ENCODE measurements at places on chromosomes 3 and 15.
A peak's percentile ranks its signal among the peaks of the same experiment; 100 is the strongest.

DNA sequence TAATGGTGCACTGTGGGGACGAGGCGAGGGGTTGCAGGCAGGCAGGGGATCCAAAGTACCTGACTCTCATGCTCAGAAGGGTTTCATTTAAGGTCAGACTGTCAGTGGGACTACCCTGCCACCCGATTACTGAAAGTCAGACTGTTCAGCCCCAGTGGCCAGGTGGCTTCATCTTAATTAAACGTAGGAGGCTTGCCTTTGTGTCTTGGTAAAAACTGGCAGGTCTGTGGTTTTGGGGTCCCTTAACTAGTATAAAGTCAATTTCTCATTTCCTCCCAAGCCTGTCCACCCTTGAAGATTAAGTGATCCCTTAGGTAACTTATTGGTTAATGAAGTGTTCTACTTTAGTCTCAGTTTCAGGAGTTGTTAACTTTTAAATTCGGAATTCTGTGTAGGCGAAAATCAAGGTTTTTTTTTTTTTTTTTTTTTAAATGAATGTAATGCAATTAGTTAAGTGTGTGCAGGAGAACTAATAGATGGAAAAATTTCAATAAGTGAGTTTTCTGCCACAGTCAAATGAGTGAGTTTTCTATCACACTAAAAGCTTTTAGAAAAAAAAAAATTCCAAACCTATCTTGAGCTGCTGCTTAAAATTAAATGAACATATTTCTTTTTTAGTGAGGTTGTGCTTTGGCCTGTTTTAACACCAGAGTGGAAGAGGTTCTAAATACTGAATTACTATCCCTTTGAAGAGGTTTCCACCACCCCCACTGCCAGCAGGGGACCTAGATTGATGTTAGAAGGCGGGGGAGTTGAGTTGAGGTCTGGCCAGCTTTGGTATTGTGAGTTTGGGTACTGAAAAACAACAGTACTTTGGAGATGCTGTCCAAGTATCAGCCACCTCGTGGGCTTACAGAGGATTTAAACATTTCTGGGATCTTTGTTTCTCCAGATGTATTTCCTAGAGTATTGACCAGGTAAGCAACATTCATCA is 15.2 kb downstream of the ITPR1 start:
- DNase-seq = peak; percentile 62

DNA sequence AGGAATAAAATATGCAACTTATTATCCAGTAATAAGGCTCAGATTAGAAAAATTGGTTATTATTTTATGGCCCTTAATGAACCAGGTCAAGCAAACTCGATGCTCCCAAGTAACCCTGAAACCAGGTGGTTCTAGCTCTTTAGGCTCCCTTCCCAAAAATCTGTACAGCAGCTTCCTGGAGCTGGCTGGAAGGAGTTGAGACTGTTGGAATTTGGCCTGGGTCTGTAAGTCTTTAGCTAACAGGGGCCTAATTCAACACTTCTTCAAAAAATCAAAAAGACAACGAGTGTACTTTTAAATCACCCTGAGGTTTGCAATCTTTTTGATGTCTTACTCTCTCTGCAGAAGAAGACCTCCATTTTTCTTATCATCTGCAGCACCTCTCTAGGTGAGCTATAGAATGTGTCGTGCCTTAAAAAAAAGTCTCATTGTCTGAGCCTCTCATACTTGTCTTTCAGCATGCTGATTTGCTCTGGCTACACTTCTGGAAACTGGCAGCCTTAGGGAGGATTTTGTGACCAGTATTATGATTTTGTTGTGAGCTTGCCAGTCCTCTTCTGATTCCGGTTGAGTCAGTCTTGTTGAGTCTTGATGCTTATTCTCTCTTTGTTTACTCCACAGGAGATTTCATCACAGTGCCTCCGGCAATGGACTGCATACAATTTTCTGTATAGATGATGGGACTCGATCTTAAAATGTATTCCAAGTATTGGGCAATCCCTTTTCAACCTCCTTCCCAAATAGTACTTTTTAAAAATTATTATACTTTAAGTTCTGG is 235.0 kb upstream of the KBTBD8 start:
- no peak for DNase-seq

- DNase-seq = peak; percentile 63
Measured at GRCh38 chr15:45715528-45715927, 80.7 kb downstream of the SQOR start.

- DNase-seq = peak; percentile 72
Measured at GRCh38 chr3:119679874-119680273, 2.7 kb upstream of the COX17 start.

GRCh38 chr15:40927873-40928806 is 1.0 kb upstream of the DLL4 start:
- no peak for DNase-seq

- no peak for DNase-seq
Measured at GRCh38 chr3:149016669-149017541, 25.6 kb downstream of the GYG1 start.

DNA sequence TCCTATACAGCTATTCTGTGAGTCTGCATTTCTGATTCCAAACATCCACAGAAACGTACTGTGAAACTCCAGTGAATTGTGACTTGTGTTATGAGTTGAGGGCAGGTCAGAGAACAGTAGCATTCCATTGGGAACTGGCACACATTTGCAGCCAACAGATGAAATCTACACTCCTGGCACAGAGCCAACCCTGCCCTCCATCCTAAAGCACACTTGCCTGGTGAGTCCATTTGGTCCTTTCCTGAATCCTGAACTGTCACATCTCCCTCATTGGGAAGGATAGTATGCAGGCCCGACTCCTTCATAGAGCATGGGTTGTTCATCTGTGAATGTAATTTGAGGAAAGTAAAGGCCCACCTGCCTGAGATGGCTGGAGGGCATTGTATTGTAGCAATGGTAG is 314.3 kb upstream of the RASGRP1 start:
- DNase-seq = no peak

GRCh38 chr3:170651260-170651845 is 65.5 kb upstream of the SLC7A14 start:
- no peak for DNase-seq

DNA sequence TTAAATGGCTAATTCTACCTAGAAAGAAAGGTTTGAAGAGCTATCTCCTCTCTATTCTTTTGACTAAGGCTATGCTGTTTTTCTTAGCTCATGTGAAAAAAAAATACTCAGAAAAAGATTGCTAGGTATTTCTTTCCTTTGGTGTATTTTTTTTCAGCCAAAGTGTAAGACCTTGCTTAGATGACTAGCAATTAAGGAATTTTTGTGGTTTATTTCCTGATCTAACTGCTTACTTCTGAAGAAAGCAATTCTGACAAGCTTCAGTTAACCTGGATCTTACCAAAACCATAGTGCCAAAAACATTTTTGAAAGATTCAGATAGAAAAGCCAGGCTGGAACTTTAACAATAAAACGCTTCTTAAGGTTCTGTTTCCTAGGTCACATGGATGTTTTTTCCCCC is 315.6 kb downstream of the SOX2 start:
- DNase-seq = no peak

- DNase-seq = no peak
Measured at GRCh38 chr15:88950600-88951160, 37.5 kb upstream of the MFGE8 start.

DNA sequence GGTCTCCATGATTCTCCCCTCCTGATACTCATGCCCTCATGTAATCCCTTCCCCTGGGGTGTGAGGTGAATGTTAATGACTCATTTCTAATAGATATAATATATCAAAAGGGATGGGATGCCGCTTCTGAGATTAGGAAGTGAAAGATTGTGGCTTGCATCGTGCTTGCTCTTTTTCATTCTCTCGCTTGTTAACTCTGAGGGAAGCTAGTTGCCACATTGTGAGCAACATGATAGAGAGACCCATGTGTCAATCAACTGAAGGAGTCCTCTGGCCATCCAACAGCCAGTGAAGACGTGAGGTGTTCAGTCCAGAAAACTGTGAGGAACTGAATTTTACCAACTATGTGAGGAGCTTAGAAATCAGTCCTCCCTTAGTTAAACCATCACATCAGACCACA is 28.9 kb upstream of the DRD3 start:
- no peak for DNase-seq

DNA sequence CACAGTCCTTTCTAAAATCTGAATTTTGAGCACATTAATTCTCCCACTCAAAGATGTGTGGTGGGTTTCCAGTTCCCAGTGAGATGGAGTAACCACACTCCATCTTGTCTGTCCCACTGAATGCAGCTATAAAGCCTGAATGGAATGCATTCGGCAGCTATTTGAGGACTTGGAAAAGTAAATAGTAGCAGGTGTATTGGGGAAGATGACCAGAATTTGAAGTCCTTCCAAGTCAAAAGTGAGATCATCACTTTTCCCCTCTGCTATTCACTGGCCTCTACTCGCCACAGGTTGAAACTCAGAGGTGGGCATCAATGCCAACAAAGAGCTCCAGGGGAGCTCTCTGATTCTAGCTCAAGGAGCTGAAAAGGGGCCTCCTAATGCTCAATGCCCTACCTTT is 8.1 kb upstream of the GNB5 start:
- no peak for DNase-seq

DNA sequence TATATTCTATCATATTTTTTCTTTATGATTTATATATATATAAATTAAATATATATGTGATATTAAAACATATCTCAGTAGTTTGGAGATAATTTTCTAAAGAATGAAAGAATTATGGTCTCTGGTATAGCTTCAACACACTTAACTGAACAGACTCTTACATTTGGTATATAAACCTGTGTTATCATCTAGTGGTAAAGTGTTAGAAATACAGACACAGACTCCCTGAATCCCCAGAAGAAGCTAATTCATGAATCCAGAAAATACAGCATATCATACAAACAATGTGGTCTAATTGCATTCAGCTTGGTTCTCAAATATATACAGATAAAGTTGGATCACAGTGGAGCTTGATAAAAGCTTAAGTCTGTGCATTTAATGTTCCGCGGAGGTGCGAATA is 1100.4 kb downstream of the ROBO2 start:
- no peak for DNase-seq

DNA sequence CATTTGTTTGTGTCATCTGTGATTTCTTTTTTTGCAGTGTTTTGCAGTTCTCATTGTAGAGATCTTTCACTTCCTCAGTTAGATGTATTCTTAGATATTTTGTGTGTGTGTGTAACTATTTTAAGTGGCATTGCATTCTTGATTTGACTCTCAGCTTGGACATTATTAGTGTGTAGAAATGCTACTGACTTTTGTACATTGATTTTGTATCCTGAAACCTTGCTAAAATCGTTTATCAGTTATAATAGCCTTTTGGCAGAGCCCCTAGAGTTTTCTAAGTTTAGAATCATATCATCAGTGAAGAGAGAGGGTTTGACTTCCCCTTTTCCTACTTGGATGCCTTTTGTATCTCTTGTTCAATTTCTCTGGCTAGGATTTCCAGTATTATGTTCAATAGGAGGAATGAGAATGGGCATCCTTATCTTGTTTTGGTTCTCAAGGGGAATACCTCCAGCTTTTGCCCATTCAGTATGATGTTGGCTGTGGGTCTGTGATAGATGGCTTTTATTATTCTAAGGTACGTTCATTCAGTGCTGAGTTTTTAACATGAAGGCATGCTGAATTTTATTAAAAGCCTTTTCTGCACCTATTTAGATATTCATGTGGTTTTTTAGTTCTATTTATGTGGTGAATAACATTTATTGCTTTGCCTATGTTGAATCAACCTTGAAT is 211.7 kb downstream of the MBNL1 start:
- no peak for DNase-seq

DNA sequence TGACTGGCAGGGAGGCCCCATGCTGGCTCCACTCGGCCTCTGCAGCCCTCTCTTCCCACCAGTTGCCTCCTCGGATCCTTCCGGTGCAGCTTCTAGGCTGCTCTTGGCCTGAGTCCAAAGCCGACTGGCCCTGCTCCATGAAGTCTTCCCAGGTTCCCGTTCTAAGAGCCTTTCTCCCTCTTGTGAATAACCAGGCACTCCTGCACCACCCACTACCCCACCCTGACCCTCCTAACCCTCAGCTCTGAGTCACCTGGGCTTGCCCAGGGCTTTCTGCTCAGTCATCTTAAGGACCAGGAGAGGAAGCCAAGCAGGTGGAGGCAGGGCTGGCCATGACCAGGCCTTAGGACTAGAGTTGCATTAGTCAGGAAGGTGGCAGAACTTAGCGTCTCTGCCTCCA is 28.1 kb upstream of the CNBP start:
- peak; percentile 13 for DNase-seq

DNA sequence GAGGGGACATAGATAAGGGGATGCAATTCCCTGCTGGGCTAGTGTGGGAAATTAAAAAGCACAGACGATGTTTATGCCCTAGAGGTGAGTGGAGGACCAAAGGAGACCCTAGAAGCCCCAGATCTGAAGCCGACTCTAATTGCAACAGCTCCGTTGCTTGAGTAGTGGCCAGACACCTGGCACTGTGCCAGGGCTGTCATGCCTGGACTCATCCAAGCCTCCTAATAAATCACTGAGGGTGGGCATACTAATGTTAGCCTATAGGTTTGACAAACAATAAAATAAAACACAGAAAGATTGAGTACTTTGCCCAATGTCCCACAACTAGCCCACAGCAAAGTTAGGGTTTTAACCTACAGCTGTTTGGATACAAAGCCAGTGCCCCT is 25.4 kb upstream of the MRPS22 start:
- no peak for DNase-seq

GRCh38 chr3:155173771-155174170 is 93.7 kb downstream of the MME start:
- DNase-seq = no peak

- peak; percentile 30 for DNase-seq
Measured at GRCh38 chr3:197209366-197210260, 88.8 kb downstream of the DLG1 start.

DNA sequence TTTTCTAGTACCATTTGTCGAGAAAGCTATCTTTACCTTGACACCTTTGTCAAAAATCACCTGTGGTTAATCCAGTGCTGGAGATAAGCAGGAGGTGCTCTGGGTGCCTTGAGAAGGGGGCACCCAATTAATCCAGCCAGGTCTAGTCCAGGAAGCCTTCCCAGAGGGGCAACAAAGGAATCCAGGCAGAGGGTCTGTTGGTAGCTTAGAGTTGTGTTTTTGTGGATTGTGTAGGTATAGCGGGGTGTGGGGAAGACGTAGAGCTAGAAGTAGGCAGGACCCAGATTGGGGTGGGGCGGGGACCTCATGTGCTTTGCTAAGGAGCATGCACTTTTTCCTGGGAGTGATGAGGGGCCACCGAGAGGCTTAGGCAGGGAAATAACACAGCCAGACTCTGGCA is 6.0 kb upstream of the PIGZ start:
- DNase-seq = peak; percentile 37

DNA sequence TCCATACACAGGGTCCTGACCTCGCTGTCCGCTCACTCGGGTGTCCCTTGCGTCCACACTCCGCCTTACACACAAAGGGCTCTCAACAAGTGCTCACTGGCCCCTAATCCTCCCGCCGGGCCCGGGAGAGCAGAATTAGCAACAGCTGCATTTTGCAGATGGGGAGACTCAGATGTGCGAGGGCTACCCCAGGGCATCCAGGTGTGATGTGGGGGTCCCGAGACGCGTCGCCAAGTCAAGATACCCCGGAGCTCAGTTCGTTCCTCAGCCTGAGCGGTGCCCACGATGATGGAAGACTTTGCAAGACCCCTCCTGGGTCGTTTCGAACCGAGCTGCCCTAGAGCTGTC is 14.9 kb upstream of the WNT7A start:
- no peak for DNase-seq

All from mesendoderm (in vitro differentiated cells).